ENCODE measurements at places on chromosomes 16 and 17. TPM values are rescaled to one million over a fixed set of nuclear protein-coding genes. Genes with fewer than 3 reads are reported as not detected.

Gene ALOXE3
- not detected for total RNA-seq

Gene GCGR
- total RNA-seq = not detected

Gene VTN
- 0.07 TPM for total RNA-seq

Gene SOST
- not detected for total RNA-seq

Gene NKD1
- under 0.01 TPM for total RNA-seq

Gene GUCY2D
- total RNA-seq = not detected

Gene LHX1
- total RNA-seq = not detected

Gene ZNF423
- 2.5 TPM for total RNA-seq

Gene KRTAP4-6
- total RNA-seq = not detected

Gene P2RX5
- 6.0 TPM for total RNA-seq

Gene OR1F1
- total RNA-seq = 1.9 TPM

Gene TNK1
- 0.15 TPM for total RNA-seq

Gene ACSM5
- total RNA-seq = not detected

Gene MPP2
- total RNA-seq = 0.59 TPM

Gene GJC1
- 10.5 TPM for total RNA-seq

Gene ETV4
- total RNA-seq = 25.1 TPM

Gene KRTAP3-1
- total RNA-seq = not detected

Gene ITGB3
- total RNA-seq = 174 TPM

Gene RHBDL1
- total RNA-seq = 0.69 TPM

Gene CASKIN1
- total RNA-seq = not detected

Gene KRT32
- not detected for total RNA-seq

Gene TBC1D3
- total RNA-seq = not detected

Gene CHD9NB
- 0.20 TPM for total RNA-seq

Gene MFSD6L
- not detected for total RNA-seq

Gene SDR42E1
- total RNA-seq = 3.7 TPM

Gene CNGB1
- not detected for total RNA-seq

Gene CES1
- not detected for total RNA-seq

Gene CTRB1
- not detected for total RNA-seq

Gene HSD11B2
- not detected for total RNA-seq

Gene ABCC11
- total RNA-seq = 0.20 TPM

Gene BEAN1
- total RNA-seq = not detected

Gene OR2C1
- total RNA-seq = not detected

Gene CD300C
- not detected for total RNA-seq
